Activated effector memory CD4-positive, alpha-beta T cell treated with anti-CD3 and anti-CD28 coated beads, Interleukin-2, amount 50 U/mL, for 16 hours (primary cell): ENCODE measurements at places on chromosomes 16 and 17.

- peak; percentile 63 for DNase-seq
These were observed 8.4 kb downstream of the UBALD2 start for GRCh38 chr17:76273445-76274111.

DNA sequence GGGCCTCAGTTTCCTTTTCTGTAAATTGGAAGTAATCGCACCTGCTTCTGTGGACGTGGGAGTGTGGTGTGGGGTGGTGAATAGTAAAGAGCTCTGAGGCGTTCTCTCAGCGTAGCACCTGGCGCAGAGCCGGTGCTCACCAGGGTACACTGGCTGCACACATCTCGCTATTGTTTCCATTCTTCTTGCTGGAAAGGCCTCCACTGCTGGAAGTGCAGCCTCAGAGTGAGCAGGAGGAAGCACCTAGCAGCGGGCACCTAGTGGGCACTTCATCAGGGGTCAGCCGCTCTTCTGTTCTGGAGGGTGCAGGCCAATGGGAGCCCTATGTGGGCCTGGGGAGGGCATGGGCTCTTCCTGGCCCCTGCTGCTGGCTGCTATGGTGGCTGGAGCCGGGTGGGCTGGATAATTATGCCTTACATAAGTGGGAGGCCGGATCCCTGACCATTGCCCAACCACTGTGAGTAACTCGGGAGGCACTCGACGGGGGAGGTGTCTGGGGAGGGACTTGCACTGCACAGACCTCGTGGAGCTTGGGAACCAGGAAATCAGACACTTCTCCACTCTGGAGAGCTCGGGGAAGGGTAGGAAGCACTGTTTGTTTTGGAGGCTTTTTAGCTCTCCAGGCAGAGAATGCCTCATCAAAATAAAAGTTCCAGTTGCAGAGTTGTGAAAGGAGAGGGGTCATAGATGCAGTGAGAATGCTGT is 1.7 kb downstream of the MAP2K3 start:
- no peak for DNase-seq

DNA sequence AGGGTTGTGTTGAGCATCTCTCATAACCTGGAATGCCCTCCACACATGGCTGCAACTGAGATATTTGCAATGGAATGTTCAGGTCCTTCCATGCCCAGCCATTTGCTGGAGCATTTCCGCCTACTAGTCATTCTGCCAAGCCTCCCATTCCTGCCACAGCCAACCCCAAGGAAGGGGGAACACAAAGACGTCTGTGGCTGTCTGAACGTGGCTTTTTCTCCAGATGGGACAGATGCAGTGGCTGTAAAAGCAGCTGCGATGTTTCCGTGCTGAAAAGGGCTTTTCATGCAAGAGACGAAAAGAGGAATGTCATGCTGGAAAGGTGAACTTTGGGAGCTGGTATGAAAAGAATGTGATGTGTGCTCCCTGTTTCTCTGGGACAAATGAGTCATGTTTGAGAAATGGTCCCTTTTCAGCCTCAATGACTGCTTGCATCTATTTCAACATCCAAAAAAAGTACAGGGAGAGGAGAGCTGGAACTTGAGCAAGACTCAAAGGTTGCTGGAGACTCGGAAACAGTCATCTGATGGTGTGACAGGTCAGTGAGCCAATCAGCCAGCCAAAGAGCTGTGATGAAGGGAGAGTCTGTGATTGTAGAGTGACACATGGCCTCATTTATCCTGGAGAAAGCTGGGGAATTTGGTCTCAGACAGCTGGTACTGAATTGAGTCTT is 208.9 kb downstream of the SHISA9 start:
- no peak for DNase-seq

- peak; percentile 67 for DNase-seq
These were observed 31.3 kb downstream of the ZCCHC14 start for GRCh38 chr16:87461466-87461991.

DNA sequence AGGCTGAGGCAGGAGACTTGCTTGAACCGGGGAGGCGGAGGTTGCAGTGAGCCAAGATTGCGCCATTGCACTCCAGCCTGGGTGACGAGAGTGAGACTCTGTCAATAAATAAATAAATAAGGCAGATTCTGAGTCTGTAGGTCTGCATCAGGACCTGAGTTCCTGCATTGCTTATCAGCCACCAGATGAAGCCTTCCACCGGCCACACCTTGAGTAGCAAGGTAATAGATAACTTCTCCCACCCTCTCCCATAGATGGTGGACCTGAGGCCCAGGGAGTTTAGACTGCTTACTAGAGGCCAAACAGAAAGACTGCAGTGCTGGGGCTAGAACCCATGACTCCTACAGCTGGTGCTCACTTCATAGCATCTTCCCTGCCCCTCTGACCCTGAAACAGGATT is 22.1 kb downstream of the ZP2 start:
- DNase-seq: no peak

GRCh38 chr17:66507103-66507923 is 204.9 kb downstream of the PRKCA start:
- no peak for DNase-seq

GRCh38 chr16:3149630-3150345 is 15.0 kb downstream of the ZNF213 start:
- peak; percentile 79 for DNase-seq

- DNase-seq: no peak
These were observed 281.5 kb downstream of the SNX29 start for GRCh38 chr16:12257926-12258561.

GRCh38 chr17:12729086-12729485 is 60.2 kb upstream of the ARHGAP44 start:
- no peak for DNase-seq

DNA sequence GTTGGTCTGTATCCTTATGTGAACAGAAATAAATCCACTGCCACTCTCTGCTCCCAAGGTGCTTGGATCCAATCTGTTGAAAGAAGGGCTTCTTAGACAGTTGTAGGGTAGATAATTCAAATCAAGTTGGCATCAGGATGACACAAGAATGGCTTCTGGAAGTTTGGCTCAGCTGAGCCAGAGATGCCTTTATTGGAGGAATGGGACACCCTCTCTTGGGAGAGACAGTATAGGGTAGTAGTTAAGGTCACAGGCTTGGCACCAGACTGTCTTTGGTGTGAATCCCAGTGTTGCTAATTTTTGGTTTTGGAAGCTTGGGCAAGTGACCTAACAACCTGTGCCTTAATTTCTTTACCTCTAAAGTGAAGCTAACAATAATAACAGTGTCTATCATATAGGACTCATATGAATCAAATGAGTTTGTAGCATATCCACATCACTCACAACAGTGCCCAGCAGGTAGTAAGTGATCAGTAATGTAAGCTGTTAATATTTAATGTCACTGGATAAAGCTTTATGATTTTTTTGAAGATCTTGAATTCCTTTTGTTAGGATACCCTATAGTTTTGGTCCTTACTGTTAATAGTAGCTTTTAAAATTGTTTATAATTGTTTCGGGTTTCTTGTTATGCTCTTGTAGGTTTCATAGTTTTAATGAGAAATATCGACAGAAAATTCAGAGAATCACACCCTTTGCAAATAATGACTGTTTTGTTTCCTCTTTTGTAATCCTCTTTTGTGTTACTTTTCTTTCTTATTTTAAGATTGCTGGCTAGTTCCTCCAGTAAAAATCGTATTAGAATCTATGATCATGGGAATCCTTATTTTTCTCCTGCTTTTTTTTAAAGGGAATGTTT is 19.1 kb downstream of the ZNRF1 start:
- no peak for DNase-seq

DNA sequence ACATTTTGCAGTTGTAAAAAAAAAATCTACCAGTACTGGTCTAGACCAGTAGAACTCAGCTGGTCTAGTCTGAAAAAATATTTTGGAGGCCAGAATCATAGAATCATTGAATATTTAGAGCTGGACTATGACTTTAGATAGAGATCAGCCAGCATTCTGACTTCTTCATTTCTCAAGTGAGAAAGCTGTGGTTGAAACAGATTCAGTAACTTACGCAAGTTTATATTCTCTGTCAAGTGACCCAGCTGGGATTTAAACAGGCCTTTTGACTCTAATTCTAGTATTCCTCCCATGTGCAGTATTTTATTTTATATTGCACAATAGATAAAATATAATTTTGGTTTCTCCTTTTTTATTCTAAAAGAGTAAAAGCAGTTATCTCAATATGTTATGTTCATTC is 4.9 kb downstream of the TNRC6A start:
- no peak for DNase-seq

DNA sequence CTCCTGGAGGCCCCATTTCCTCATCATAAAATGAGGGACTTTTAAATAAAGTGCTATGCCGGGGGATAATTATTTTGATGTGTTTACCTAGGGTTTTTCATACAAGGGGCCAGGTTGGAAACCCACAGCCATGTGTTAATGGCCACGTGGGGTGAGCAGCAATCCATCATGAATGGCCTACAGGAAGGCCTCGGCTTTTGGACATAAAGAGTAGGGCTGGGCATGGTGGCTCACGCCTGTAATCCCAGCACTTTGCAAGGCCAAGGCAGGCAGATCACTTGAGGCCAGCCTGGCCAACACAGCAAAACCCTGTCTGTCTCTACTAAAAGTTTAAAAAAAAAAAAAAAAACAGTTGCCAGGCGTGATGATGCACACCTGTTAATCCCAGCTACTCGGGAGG is 40.3 kb downstream of the MEAK7 start:
- peak; percentile 28 for DNase-seq

- DNase-seq: no peak
These were observed 47.6 kb downstream of the NLRC5 start for GRCh38 chr16:57036945-57037344.

DNA sequence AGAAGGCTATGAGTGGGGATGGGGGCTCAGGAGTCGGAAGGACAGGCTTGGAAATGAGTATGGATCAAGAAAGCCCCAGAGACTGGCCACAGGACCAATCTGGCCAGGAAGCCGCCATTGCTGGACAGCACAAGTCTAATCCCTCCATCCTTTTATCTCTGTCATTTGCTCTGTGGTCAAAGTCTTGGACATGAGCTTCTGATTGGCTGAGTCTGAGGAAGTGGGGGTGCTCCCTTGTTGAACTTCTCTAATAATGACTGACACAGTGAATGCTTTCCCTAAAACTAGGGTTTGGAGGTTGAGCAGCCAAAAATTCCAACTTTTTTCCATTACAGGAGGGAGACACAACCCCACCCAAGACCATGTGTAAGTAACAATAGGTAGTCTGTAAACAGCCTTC is 97.4 kb downstream of the MARF1 start:
- no peak for DNase-seq

DNA sequence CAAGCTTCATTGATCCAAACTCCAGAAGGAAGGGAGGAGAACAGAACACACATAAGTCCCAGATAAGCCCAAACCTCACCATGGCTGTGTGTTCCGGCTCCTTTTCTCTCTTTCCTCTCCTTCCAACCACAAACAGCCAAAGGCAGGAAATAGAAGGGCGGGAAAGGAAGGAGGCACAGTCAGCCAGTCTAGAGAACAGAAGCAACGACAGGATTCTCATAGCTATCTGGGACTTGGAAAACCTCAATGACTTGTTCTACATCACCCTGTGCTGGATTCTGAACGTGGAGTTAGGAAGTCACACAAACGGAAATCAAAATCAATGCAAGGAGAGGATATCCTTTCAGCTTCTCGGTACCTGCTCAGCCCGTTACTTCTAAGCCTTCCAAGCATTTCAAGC is 9.0 kb downstream of the CRK start:
- DNase-seq: no peak

- no peak for DNase-seq
These were observed 100.7 kb downstream of the LYRM1 start for GRCh38 chr16:21001262-21001661.

GRCh38 chr16:26204138-26204537 is 512.4 kb downstream of the HS3ST4 start:
- DNase-seq: no peak

GRCh38 chr17:57490890-57491289 is 234.6 kb downstream of the MSI2 start:
- no peak for DNase-seq

DNA sequence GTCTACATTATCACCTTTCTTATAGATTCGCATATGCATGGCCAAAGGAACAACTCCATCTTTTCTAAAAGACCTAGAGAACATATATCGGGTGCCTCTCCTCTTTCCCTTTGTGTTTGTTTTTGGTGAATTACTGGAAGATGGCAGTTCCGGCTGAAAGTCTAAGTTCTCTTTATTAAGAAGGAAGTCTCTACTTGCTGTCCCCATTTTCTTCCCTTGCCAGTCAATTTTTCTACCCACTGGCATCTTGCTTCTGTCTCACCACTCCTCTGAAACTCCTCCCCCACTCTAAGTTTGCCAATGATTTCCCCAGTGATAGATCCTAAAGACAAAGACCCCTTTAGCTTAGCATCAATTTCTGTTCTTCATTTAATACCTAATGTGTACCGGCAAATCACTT is 93.9 kb upstream of the CORO6 start:
- DNase-seq: no peak

- no peak for DNase-seq
These were observed 239.4 kb downstream of the MRTFB start for GRCh38 chr16:14310519-14310991.

DNA sequence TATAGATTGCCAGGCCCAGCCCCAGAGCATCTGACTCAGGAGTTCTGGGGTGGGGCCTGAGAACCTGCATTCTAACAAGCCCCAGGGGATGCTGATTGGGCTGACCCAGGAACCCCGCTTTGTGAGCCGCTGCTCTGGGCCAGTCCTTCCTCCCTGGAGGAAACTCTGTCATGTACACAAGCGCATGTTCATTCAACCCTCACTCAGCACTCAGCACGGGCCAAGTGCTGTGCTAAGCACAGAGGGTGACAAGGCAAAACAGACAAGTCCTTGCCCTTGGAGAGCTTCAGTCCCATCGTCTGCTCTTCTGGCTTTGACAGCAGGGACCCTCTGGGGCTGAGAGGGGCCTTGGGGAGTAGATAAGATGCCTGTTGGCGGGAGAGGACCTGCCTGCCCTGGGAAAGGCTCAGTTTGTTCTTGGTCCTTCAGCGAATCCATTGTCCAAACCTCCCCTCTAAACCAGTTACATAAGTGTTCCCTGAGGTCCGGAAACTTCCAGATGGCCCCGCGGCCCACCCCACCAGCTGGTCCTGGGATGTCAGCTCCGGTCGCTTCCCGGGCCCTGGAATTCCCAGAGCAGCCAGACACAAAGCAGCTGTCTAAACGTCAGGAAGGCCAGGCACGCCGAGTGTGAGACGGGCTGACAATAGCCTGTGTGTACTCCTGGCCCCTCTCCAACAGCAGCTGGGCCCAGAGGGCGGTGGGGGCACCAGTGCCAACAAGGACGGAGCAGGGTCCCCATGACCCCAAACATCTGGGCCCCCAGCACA is 88.8 kb downstream of the ZDHHC7 start:
- no peak for DNase-seq

- no peak for DNase-seq
These were observed 241.0 kb downstream of the XYLT1 start for GRCh38 chr16:17229766-17230165.

DNA sequence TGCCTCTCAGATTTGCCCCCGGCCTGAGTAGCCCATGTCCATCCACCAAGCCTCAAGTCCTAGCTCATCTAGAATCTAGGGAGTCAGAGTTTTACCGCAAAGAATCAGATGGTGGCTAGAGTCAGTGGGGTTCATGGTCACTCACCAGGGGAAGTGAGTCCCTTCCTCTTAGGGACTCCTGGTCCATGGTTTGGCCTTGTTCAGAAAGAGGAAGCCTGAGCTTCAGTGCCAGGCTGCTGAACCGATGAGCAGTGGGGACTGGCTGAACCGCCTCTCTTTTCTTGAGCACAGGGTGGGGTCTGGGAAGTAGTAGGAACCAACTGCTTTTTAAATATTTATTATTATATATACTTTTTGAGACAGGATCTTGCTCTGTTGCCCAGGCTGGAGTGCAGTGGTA is 160.3 kb downstream of the NTN1 start:
- DNase-seq: no peak
